ENCODE measurements at places on chromosomes 1 and 21. TPM values are rescaled to one million over a fixed set of nuclear protein-coding genes. Genes with fewer than 3 reads are reported as not detected.

GRCh38 chr1:117060441-117061317 lies 553 bp downstream of the TTF2 start:
- H3K36me3 ChIP-seq, result peaks cover 36% of the 10 kb centered on the region
- DNase-seq, result peak; percentile 54
- H3K27me3 ChIP-seq, result no peaks in the 10 kb centered on the region
- no peak overlapping the region for H3K4me3 ChIP-seq
- no peak overlapping the region for H3K27ac ChIP-seq

- H3K36me3 ChIP-seq, result no peaks in the 10 kb centered on the region
- peak; percentile 17 for DNase-seq
- no peak overlapping the region for H3K4me3 ChIP-seq
- peaks cover 7% of the 10 kb centered on the region for H3K27me3 ChIP-seq
These were observed 360.1 kb upstream of the PLXNA2 start for GRCh38 chr1:208604295-208604694.

GRCh38 chr1:16158993-16159831 lies 3.3 kb upstream of the EPHA2 start:
- H3K36me3 ChIP-seq, result no peaks in the 10 kb centered on the region
- no peak for DNase-seq
- H3K27ac ChIP-seq, result no peak overlapping the region
- peaks cover 1% of the 10 kb centered on the region for H3K27me3 ChIP-seq
- H3K4me1 ChIP-seq, result peaks cover 55% of the 10 kb centered on the region

DNA sequence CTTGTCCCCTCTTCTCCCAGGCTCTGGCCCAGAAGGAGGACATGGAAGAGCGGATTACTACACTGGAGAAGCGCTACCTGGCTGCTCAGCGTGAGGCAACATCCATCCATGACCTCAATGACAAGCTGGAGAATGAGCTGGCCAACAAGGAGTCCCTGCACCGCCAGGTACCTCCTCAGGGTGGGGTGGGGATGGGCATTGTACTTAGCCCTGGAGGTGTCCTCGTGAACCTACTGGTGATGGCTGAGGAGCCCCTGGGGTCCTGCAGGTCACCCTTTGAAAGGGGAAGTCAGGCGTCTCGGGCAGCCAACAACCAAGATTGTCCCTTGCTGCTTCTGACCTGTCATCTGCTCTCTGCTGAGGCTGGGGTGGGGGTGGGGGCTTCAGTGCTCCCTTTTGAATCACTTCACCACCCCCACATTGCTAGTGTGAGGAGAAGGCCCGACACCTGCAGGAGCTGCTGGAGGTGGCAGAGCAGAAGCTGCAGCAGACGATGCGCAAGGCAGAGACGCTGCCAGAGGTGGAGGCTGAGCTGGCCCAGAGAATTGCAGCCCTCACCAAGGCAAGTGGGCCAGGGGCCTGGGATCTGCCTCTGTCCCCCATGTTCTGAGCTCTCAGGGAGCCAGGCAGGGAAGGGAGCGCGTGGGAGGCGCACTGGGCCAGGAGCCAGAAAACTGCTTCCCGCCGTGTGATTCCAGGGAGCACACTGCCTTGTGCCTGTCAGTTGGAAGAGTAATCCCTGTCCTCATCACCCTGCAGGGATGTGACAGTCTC lies 19.7 kb downstream of the PPFIA4 start:
- H3K4me1 ChIP-seq, result no peaks in the 10 kb centered on the region
- no peak overlapping the region for H3K4me3 ChIP-seq
- DNase-seq, result no peak
- no peak overlapping the region for H3K27ac ChIP-seq

GRCh38 chr1:39048745-39049370 lies 22.7 kb downstream of the NDUFS5 start:
- peaks cover 14% of the 10 kb centered on the region for H3K36me3 ChIP-seq
- no peak overlapping the region for H3K27ac ChIP-seq
- H3K4me3 ChIP-seq, result no peak overlapping the region
- no peak for DNase-seq

DNA sequence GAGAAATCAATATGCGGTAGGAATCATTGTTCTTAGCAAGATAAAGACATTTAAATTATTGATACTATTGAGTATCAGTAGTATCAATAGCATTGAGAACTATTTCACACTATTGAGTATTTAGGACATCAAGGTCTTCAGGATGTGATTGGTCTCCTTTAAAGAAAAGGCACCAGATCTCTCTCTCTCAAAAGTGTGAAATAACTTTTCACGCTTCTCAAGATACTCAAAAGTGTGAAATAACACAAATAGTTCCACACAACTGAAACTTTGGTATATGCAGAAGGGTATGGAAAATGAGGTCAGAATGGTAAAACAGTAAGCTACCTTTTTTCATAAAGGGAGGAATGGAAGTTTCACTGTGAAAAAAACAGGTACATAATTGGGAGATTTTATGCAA lies 6.7 kb upstream of the PYHIN1 start:
- H3K4me1 ChIP-seq, result peaks cover 13% of the 10 kb centered on the region
- H3K4me3 ChIP-seq, result no peak overlapping the region
- no peaks in the 10 kb centered on the region for H3K27me3 ChIP-seq
- H3K27ac ChIP-seq, result no peak overlapping the region
- DNase-seq, result no peak

DNA sequence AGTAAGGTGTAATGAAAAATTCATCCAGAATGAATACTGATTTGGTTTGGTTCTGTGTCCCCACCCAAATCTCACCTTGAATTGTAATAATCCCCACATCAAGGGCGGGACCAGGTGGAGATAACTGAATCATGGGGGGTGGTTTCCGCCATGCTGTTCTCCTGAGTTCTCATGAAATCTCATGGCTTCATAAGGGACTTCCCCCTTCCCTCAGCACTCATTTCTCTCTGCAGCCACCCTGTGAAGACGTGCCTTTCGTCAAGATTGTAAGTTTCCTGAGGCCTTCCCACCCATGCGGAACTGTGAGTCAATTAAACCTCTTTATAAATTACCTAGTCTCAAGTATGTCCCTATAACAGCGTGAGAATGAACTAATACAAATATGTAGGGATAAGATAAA lies 5.5 kb upstream of the SYNJ1 start:
- H3K4me3 ChIP-seq, result no peak overlapping the region
- peaks cover 34% of the 10 kb centered on the region for H3K36me3 ChIP-seq
- H3K4me1 ChIP-seq, result peaks cover 52% of the 10 kb centered on the region
- H3K27me3 ChIP-seq, result no peaks in the 10 kb centered on the region
- H3K27ac ChIP-seq, result peak overlapping the region; percentile 49

DNA sequence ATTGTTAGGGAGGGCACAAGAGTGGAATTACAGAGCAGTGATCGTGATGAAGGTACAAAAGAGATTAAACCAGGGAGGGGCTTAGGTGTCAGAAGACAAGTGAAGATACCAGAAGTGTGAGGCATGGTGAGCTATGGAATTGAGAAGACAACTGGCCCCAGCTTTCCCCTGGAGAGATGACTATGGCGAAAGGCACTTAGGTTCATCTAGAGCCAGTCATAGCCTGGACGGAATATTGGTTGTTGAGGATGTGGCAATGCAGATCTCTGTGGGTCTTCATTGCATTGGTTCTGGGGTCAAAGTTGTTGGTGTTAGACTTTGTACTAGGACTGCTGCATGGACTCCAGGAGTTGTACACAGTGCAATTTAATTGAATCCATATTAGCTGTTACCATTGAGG lies 115.7 kb downstream of the FASLG start:
- H3K27me3 ChIP-seq, result peaks cover 4% of the 10 kb centered on the region
- H3K4me3 ChIP-seq, result no peak overlapping the region
- H3K36me3 ChIP-seq, result no peaks in the 10 kb centered on the region

GRCh38 chr1:233005703-233006102 lies 55.3 kb downstream of the NTPCR start:
- peaks cover 35% of the 10 kb centered on the region for H3K36me3 ChIP-seq
- no peak overlapping the region for H3K27ac ChIP-seq
- no peak for DNase-seq
- H3K4me1 ChIP-seq, result no peaks in the 10 kb centered on the region
- H3K4me3 ChIP-seq, result no peak overlapping the region

- H3K27me3 ChIP-seq, result peaks cover 18% of the 10 kb centered on the region
- H3K4me3 ChIP-seq, result no peak overlapping the region
- DNase-seq, result no peak
- H3K27ac ChIP-seq, result no peak overlapping the region
- H3K36me3 ChIP-seq, result no peaks in the 10 kb centered on the region
These were observed 4.9 kb upstream of the C1orf185 start for GRCh38 chr1:51097171-51097570.

- peak overlapping the region; percentile 28 for H3K4me3 ChIP-seq
- H3K27me3 ChIP-seq, result no peaks in the 10 kb centered on the region
- H3K36me3 ChIP-seq, result no peaks in the 10 kb centered on the region
- peaks cover 19% of the 10 kb centered on the region for H3K4me1 ChIP-seq
These were observed 20.6 kb downstream of the LUZP1 start for GRCh38 chr1:23148084-23148483.

- H3K4me3 ChIP-seq, result peak overlapping the region; percentile 7
- H3K27me3 ChIP-seq, result peaks cover 5% of the 10 kb centered on the region
- H3K36me3 ChIP-seq, result no peaks in the 10 kb centered on the region
- H3K4me1 ChIP-seq, result peaks cover 26% of the 10 kb centered on the region
- peak; percentile 40 for DNase-seq
These were observed 15.9 kb downstream of the SLC27A3 start for GRCh38 chr1:153790966-153791647.

Gene SLC37A1
- 21.1 TPM for total RNA-seq

Gene EPB41
- total RNA-seq, result 67.6 TPM

Gene KRTAP11-1
- not detected for total RNA-seq

Measured in activated CD4-positive, alpha-beta memory T cell treated with anti-CD3 and anti-CD28 coated beads for 36 hours (primary cell).